ENCODE measurements at places on chromosomes 2 and 18.

DNA sequence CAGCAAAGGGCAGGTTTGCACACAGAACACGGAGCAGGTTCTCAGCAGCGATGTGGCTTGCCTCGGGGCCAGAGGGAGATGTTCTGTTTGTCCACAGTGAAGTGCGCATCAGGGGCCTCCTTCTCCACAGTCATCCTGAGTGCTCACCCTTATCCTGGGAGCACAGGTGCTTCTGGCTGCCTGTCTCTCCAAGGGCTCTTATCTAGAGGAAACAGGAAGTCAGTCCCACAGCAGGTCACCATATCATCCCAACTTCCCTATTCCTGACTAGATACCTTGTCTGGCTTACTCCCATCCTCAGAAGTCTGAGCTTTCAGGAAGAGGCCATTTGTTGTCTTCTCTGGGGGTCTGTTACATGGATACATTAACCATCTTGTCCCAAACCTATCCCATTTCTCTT is at the start of gene CD207:
TSS of gene CD207 (minus strand) at position 174 of the 400 bp plus-strand sequence. CDS start at position 134, 40 bp downstream.
- DNase-seq: no peak

- DNase-seq: no peak
These were observed 293.7 kb downstream of the NYAP2 start for GRCh38 chr2:225693259-225693658.

DNA sequence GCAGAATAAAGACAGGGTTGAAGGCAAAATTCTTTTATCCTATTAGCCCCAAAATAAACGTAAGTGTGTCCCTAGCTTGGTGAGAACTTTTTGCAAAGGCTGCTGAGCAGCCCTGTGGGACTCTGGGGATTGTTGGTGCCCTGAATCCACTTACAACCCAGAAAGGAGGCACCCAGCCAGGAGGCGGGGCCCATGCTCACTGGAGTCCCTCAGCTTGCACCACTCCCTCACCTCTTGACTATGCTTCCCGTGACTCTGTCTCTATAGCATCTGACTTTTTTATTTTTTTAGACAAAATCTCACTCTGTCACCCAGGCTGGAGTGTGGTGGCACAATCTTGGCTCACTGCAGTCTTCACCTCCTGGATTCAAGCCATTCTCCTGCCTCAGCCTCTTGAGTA is 15.8 kb upstream of the COL6A3 start:
- DNase-seq: no peak

DNA sequence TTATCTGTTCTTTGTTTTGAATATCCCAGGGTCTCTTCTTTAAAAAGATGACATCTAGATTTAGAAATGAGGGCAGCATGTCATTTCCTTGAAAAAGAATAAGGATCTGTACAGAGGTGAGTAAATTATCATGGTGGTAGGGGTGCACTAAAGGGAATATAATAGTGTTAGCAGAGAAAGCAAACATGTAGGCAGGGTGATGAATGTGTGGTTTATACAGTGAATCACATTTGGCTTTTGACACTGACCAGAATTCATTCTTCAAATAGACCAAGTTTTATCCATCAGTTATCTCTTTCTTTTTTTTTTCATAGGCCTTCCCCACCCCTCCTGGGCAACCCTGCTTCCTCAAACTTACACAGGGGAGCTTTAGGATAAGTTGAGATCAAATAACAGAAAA is 184.5 kb upstream of the LRP1B start:
- DNase-seq: no peak

All from frontal cortex (tissue), 4 donors.